ENCODE measurements at places on chromosomes 13 and 19. TPM values are rescaled to one million over a fixed set of nuclear protein-coding genes. Genes with fewer than 3 reads are reported as not detected.

Gene DACH1
- total RNA-seq = 1.1 TPM

- DNase-seq = no peak
These were observed 21.9 kb upstream of the ZNF432 start for GRCh38 chr19:52070496-52070895.

Gene URAD
- total RNA-seq = not detected

- DNase-seq = no peak
These were observed 7.4 kb upstream of the TPP2 start for GRCh38 chr13:102589301-102589822.

- DNase-seq = no peak
These were observed 51.6 kb upstream of the UBL3 start for GRCh38 chr13:29901710-29902631.

Gene SIAH3
- total RNA-seq = 0.02 TPM

Measured in psoas muscle (tissue), 8 donors.